ENCODE measurements at places on chromosomes 2 and 18.

GRCh38 chr2:27736031-27736889 is 35.3 kb upstream of the MRPL33 start:
- DNase-seq = no peak

DNA sequence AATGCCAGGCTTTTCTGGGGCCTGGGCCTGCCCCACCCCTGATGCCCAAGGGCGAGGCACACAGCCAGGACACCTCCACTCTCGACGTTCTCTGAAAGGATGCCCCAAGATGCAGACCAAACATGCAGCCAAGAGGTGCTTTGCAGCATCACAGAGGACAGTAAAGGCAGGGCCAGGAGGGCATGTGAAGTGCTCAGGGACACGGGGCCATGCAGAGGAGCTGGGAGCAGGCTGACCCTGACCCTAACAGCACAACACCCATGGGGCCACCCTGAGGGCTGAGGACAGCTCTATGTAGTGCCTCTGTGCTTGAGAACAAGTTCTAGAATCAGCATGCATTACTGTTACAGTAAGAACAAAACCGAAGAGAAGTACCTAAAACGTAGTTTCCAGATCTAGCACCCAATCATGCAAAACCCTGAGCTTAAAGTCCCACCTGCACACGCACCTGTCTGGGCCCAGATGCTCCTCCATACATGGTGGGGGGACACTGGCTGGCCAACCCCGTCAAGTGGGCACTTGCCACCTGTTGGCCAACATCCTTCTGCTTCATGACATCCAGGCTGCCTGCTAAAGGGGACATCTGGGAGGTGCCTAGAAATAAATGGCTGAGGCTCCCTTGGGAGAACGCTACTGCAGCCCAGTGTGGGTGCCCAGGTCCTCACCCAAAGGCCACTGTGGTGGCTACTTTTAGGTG is 15.4 kb downstream of the HS6ST1 start:
- DNase-seq = no peak

DNA sequence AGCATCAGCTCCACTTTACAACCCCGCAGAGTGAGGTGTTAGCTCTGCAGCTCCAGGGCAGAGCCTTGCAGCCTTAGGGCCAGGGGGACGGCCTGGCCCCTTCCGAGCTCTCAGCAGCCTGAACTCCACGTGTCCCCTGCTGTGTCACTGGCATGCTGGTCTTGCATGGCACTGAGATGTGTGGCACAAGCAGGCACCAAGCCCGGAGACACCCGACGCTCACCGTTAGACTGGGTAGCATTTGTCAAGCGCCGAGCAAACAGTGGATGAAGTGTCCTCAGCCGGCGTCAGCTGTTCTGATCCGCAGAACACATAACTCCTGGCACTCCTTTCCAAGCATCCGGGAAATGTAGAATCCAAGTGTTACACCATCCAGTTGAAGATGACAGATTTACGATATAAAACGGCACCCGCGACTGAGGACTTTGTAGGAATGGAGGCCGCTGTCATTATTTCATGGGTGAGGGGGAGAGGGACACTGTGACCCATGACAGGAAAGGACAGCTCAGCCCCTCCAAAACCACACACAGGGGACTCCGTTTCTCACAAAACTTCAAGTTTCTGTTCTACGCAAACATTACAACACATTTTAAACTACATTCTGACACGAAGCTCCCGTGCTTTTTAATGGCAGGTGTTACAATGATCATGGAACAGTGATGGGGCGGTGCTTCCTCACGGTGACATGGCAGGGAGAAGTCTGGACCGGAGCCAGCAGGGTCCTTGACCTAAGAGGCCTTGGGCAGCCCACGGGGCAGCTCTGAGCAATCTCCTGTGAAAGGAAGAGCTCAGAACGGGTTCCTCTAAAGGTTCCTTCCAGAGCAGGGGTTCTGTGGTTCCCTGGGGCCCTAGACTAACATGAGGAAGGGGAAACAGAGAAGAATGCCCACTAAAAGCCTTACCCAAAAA is 89.4 kb downstream of the HDAC4 start:
- DNase-seq = no peak

DNA sequence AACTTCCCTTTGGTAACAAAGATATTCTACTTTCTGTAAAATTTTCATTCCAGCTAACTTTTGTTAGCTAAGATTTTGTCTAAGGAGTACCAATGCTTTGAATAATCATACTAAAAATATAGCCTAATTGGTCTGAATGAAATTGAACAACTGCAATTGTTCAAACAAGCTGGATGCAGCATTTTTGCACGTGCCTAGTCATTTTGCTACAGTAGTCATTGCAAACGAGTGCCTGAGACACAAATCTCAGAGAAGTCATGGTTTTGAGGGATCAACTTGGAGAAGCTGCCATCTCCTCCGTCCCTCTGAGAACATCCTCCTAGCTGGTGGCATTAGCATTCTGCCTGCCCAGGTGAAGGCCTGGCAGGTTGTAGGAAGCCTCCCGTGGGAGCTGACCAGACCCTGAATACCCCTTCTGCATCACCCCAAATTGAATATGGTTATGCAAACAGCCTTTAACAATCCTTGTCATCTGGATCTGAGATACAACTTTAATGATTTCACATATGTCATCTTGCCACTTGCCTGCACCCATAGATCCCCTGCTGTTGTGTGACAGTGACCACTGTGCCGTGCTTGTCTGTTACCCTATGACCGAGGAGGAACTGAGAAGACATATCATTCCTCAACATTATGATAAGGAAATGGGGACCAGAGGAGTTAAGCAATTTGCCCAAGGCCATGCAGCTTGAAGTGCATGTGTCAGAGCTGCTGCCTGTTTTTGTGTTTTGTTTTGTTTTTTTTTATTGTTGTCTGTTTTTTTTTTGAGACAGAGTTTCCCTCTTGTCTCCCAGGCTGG is 29.1 kb upstream of the MGAT4A start:
- DNase-seq = no peak

DNA sequence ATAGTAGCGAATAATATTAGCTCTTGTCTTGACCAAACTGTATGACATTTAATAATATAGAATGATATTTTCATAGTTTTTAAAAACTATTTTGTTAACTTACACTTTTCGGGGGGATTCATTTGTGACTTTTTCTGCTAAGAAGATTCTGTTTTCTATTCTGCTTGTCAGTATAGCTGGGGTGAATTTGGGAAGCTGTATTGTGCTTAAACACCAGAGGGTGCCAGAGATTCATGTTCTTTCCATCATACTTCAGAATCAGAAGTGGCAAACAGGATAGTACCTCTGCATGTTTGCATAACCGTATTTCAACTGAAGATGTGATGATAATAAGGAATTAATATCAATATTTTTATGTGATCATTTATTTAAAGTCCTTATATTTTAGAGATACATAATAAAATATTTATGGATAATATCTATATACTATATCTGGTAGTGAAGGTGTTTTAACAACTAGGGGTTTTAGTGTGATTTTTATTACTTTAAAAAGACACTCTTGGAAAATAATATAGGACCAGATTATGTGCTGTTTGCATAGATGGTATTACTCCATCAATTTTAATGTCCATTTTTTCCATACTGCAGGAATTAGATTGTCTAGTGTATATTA is 81.0 kb downstream of the TAF4B start:
- no peak for DNase-seq

DNA sequence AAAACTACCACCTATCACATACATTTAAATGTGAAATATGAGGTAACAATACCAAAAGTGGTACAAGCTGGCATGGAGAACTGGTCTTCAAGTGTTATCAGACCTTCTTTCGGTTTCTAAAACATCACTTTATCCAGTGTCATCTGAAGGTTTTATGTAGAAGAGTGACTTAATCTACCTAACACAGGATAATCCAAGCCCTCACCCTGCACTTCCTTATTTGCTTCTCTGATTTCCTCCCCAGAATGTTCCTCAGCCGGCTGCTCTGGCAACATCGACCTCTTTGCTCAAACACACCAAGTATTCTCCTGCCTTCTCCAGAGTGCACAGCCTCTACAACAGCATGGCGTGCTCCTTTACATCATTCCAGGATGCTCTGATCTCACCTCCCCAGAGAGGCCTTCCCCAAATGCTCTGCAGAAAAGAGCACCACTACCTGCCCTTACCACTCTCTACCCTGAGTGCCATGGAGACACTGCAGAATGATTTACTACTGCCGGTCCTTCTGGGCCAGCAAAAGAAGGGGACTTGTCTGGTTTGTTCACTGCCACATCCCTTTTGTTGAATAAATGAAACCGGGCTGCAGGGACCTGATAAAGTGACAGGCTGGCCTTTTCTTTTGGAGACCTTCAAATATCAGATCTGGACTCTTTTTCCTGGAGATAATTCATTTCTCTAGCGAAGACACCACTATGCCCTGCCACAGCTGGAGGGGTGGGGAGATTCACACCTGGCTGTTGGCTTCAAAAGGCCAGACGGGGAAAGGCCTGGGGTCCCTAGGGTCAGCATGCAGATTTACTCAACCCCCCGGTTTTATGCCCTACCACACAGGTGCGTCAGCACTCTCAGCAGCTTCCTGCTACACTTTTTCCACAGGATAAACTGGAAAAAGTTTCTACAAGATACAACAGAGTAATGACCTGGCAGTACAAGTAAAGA is 42.0 kb downstream of the TTR start:
- DNase-seq = no peak

DNA sequence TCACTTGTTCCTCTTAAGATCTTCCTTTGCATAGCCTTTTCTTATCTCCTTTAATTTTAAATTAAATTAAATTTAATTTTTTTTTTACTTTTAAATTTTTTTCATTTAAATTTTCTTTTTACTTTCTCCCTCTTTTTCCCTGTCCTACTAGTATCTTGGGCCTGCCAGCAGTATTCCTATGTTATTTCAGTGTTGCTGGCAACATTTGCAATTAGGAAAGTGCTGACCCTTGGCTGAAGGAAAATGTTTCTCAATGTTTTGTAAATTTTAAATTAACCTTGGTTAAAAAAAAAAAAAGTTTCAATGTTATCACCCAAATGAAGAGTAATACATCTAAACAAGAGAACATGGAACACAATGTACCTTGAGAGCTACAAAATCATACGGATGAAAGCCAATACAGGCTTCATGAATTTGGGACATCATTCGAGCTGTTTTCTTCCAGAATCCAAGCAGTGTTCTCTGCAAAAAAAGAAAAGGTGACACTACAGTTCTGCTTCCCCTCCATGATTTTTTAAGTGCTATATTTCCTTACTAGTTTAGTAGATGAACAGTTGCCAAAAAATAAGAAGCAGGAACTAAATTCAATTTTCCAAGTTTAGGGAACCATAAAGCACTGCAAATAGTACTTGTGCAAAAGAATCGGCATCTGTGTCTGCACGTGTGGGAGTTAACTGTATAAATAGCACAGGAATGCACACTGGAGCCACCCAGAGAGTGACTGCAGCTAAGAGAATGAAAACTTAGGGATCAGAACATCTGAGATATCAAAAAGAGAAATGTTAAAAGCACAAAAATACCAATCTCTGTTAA is 55.8 kb downstream of the ICA1L start:
- DNase-seq = no peak

GRCh38 chr2:56009758-56010458 is 86.3 kb upstream of the EFEMP1 start:
- DNase-seq = no peak

GRCh38 chr2:66862885-66863650 is 428.1 kb downstream of the MEIS1 start:
- DNase-seq = no peak

DNA sequence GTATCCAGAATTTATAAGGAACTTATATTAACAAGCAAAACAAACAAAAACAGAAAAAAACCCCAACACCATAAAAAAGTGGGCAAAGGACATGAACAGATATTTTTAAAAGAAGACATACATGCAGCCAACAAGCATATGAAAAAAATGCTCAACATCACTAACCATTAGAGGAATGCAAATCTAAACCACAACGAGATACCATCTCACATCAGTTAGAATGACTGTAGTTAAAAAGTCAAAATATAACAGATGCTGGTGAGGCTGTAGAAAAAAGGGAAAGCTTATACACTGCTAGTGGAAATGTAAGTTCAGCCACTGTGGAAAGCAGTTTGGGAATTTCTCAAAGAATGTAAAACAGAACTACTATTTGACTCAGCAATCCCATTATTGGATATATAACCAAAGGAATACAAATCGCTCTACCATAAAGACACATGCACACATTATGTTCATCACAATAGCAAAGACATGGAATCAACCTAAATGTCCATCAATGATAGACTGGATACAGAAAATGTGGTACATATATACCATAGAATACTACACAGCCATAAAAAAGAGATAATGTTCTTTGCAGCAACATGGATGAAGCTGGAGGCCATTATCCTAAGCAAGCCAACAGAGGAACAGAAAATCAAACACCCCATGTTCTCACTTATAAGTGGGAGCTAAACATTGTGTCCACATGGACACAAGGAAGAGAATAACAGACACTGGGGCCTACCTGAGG is 25.3 kb downstream of the PREPL start:
- DNase-seq = no peak

DNA sequence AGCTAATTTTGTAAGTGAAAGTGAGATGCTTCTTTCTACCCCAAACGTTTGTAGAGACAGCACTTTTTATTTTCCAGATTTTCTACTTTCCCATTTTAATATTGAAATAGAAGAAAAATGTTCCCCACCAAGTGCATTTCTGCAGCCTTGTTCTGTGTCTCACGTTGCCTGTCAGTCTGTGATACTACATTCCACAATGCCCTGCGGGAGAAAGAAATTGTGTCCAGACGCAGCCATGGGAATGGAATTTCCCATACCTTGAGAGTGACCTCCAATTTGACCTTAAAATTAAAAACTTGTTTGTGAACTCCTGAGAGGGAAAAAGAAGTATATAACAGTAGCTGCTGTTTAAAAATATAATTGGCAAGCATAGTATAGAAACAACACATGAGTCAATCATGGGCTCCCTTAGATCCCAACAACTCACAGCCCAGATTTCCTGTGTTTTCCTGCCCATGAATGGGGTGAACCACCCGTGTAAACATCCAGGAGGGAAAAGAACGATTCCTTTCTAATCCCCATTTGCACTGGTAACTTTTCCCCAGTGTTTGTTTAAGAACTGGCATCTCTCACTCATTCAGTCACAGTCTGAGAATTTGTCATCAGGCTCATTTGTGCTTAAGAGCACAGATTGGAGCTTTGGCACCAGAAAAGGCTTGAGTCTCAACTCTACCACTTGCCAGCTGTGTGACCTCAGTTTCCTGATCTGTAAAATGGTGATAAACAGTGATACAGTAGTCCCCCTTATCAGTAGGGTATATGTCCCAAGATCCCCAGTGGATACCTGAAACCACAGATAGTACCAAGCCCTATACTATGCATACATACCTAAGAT is 166.1 kb upstream of the ZNF521 start:
- no peak for DNase-seq

DNA sequence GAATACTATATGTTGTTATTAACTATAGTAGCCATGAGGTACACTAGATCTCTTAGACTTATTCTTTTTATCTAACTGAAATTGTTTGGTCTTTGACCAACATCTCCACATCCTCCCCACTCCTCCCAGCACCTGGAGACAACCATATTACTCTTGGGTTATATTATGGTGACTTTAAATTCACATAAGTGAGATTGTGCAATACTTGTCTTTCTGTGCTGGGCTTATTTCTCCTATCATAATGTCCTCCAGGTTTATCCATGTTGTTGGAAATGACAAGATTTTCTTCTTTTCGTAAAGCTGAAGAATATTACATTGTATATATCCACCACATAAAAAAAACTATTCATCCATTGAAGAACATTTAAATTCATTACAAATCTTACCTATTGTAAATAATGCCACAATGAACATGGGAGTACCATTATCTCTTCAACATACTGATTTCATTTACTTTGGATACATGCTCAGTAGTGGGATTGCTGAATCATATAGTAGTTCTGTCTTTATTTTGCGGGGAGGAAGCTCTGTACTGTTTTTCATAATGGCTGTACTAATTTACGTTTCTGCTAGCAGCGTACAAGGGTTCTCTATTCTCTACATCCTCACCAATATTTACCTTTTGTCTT is 159.2 kb upstream of the SCN7A start:
- DNase-seq = no peak

Data from T-helper 9 cell (primary cell).